ENCODE measurements at places on chromosomes 12 and 14.

DNA sequence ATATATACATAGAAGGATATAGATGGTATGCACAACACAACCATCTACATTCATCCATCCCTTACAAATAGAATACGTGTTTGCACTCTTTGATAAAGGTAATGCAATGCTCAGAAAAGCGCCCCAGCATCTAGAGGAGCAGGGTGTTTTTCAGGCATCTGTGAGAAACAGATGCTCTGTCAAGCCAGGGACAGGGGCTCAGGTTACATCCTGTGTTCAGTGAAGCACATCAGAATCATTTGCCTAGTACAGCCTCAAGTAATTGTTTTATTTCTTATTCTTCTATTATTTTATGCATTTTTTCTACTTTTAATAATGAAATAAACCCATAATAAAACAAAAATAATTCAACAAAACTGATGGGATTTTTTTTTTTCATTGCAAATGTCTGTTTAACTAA lies 50.5 kb upstream of the HIF1A start:
- DNase-seq: peak; percentile 64

DNA sequence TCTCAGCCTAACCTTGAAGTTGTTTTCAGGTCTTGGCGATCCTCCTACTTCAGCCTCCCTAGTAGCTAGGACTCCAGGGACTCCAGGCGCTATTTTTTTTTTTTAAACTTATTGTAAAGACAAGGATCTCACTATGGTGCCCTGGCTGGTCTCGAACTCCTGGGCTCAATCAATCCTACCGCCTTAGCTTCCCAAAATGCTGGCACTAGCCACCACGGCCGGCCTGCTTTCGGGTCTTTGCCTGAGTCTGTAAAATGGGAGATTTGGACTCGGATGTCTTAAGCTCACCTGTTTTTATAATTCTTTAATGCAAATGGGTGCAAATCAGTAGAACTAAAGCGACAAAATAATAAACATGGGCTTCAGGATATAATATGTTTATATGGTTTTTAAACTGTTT lies 858 bp upstream of the SYT10 start:
- no peak for DNase-seq

- DNase-seq: peak; percentile 18
These were observed 390 bp downstream of the JKAMP start for GRCh38 chr14:59484639-59485175.

- DNase-seq: no peak
These were observed 345.9 kb downstream of the NAV3 start for GRCh38 chr12:78176643-78177042.

GRCh38 chr14:31886156-31886835 lies 190.8 kb upstream of the ARHGAP5 start:
- DNase-seq: no peak

GRCh38 chr14:99260116-99260515 lies 11.9 kb downstream of the BCL11B start:
- no peak for DNase-seq

- DNase-seq: no peak
These were observed 461.4 kb downstream of the NRXN3 start for GRCh38 chr14:78631551-78631950.

GRCh38 chr14:99360774-99361595 lies 89.0 kb upstream of the BCL11B start:
- no peak for DNase-seq

DNA sequence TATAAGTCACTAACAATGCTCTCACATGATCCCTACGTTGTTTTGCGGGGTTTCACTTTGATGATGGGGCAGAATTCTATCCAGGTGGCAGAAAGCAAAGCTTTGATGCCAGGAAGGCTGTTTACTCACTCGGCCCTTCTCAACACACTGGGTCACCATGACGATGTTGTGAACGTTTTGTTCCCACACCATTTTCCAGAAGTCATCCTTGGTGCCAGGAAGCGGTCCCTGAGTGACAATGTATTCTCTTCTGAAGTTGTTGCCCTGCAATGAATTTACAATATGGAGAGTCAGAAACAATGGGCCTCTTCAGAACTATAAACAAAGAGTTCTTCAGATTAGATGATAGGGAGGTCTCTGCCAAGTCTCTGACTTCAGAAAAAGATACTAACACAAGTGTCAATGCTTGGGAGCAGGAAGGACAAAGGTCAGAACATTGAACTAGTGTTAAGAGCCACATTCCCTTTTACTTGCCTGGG lies 101.3 kb downstream of the PTPRB start:
- DNase-seq: no peak

DNA sequence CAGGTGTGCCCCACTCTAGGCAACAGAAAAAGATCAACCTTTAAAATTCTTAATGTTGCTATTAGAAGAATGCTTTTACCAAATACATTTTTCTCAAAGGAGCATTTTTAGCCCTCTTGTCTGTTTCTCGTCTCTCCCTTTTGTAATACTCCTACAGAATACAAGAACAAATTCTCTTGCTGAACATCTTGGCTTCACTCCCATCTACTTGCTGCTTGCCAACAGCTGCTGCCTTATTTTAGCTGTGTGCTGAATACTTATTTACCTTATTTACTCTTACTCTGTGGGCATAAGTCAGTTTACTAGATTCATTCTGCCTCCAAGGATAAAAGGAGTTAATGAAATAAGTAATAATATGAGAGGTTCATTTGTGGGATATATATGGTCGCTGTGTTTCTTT lies 70.8 kb downstream of the POLR3B start:
- no peak for DNase-seq

DNA sequence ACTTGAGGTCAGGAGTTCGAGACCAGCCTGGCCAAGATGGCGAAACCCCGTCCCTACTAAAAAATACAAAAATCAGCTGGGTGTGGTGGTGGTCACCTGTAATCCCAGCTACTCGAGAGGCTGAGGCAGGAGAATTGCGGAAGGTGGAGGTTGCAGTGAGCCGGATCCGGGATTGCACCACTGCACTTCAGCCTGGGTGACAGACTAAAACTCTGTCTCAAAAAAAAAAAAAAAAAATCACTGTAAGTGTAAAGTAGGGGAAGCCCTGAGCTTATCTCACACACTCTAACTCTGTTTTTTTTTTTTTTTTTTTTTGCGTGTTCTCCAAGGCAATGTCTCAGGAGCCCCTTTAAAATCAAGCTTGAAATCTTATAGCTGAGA lies 421 bp upstream of the RBMS2 start:
- DNase-seq: no peak

GRCh38 chr12:128798571-128799341 lies 25.0 kb downstream of the SLC15A4 start:
- no peak for DNase-seq

DNA sequence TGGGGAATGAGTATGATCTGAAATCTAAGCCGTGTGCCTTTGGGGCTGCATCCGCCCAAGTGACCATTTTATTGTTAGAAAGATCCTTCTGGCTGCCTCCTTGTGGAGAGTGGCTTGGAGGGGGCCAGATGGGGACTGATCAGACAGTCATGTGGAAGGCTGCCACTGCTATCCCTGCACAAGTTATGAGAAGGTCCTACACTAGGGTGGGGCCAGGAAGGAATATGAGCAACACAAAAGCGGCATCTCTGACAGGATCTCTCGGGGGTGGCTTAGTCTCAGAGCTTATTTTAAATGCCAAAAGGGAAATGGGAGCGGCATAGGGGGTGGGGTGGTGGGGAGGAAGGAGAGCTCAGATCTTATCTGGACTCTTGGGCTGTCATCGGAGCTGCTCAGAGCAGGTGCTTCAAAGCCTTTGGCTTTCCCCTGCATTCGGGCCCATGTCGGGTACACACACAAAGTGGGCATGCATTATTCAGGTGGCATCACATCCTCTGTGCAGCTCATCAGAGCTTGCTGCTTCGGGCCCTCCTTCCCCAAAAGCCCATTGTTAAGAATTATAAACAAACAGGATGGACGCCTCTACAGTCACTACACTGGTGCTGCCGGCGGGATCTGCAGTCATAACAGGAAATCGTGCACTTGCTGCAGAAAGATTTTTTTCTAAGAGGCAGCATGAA lies 805.4 kb downstream of the VRK1 start:
- no peak for DNase-seq

DNA sequence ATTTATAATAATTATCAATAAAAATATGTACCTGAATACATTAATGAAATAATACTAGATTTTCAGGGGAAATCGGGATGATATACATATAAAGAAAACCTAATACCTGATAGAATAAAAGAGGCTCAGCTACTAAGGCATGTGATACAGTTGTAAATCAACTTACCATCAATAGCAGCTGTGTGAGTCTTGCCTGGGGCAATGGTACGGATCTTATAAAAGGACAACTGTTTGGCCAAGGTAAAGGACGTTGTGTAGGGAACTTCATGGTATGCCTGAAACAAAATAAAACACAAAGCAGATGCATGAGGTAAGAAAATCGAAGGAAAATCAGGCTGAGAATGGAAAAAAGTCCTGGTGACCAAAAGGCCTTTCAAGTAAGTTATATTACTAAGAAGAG lies 25.4 kb downstream of the NEK9 start:
- no peak for DNase-seq

DNA sequence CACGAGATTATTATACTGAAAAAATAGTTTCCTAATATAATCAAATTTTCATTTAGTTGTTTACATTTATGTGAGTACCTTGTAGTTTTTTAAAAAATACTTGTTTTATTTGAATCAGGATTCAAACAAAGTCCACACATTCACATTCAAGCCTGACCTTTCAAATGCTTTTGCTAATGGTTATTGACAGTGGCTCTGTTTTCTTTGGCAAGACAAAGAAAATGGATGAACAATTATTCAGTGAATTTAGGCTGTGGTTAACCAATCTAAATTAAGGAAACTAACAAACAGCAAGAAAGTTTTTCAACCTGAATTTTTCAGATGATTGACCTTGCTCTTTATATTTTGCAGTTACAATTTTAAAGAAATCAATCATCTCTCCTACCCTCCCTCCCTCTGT lies 9.7 kb downstream of the SLC4A8 start:
- no peak for DNase-seq

- no peak for DNase-seq
These were observed 86.7 kb upstream of the ESRRB start for GRCh38 chr14:76289276-76289675.

- DNase-seq: no peak
These were observed 45.0 kb downstream of the SH2B3 start for GRCh38 chr12:111450676-111451075.

GRCh38 chr14:23828001-23828400 lies 125.6 kb upstream of the DHRS4 start:
- DNase-seq: no peak

DNA sequence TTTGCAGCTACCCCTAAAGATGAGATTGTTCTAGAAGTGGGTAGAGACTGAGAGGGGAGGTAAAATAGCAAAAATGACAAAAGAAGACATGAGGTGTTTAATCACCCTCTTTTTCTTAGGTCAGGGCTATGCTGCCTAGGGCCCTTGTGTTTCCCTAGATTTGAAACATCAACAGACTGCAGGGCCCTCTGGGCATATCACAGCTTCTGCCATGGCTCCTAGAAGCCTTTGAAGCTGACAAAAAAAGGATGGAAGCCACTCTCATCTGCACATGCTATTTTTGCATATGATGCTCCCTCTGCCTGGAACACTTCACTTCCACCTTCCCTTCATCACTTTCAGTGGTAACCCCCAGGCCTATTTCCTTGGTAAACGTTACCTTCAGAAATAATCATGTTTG lies 68.1 kb downstream of the BTG1 start:
- DNase-seq: no peak

DNA sequence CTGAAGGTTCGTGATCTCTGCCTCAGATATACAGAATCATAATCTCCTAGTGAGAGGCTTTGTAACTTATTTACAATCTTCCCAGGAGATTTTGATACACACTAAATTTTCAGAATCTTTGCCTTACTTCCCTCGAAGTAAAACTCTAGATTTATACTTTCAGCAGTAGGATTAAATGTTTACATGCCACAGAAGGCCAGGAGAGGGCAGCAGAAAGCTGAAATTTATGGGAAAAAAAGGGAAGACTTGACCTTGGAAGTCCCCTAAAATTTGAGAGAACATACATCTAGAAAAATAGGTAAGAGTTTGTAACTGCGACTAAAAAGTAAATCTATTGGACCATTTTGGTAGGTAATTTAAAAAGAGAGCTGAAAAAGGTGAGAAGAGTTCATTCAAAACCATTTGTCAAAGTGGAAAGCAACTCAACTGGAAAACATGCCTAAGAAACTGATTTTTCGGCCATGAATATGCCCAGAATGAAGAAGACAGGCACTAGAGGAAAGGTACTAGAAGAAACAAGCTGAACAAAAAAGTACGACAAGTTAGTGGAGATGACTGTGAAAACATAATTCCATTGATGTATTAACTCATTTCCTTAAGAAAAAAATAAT lies 242.0 kb upstream of the MDGA2 start:
- no peak for DNase-seq

DNA sequence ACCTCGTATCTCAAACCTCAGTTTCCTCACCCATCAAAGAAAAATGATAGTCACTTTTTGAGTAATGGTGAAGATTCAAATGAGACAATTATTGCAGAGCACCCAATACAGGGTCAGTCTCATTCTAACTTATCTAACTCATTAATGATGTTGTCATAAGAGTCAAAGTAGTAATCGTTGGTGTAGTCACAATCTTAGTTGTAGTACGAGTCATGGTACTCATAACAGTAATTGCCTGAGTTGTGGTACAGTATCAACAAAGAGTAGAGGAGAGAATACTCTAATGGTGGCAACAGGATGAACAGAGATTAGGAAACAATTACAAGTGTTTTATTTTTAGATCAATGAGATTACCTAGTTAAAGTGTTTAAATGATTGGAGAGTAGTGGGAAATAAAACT lies 93.6 kb upstream of the TMTC2 start:
- no peak for DNase-seq

DNA sequence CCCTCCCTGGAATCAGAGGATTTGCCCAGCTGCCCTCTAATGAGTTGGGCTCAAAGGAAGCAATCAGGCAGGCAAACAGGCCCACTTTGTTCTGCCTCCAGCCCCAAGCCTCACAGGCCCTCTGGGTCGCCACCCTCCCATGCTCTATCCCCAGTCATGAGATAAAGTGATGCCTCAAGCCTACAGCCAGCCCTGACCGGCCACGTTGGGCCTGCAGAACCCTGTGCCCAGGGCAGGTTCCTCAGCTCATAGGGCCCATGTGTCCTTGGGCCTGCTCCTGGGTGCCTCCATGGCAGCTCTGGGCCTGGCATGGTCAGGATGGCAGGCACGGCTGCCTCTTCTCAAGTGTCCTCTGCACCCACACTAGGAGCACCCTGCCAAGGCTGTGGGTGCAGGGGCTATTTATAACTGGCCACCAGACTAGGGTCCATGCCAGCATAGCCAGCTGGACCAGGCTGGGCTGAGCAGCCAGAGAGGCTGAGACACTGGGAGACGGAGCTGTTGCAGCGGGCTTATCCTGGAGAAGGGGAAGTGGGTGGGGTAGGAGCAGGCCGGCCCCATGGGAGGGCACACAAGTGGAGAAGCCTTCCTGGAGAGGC lies 20.2 kb downstream of the HDAC7 start:
- no peak for DNase-seq

DNA sequence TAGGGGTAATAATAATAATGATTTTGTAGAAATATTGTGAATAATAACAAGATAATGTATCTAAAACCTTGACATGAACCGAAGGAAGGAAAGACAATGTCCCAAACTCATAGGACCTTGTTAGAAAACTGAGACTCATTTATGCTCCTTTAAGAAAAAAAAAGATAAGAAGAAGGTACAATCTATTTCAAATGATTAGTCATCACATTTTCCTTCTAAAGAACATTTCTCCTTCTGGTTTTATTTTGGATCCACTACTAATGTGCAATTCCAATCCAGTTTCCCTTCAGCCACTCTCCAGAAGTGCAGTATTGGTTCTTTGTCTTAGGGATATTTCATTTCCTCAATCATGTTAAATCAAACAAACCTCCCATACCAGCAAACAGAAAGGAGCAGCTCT lies 526.7 kb downstream of the FUT8 start:
- DNase-seq: no peak
